ENCODE measurements at places on chromosomes 4 and X. TPM values are rescaled to one million over a fixed set of nuclear protein-coding genes. Genes with fewer than 3 reads are reported as not detected.

ARHGAP10 gene
- total RNA-seq: 19.7 TPM

NPY5R gene
- total RNA-seq: not detected

BMP15 gene
- total RNA-seq: not detected

RPA4 gene
- not detected for total RNA-seq

- no peaks in the 10 kb centered on the region for H3K4me1 ChIP-seq
- peaks cover 4% of the 10 kb centered on the region for H3K36me3 ChIP-seq
- no peaks in the 10 kb centered on the region for H3K27me3 ChIP-seq
- DNase-seq: no peak
These were observed 5.5 kb upstream of the TLR10 start for GRCh38 chr4:38788317-38788716.

DNA sequence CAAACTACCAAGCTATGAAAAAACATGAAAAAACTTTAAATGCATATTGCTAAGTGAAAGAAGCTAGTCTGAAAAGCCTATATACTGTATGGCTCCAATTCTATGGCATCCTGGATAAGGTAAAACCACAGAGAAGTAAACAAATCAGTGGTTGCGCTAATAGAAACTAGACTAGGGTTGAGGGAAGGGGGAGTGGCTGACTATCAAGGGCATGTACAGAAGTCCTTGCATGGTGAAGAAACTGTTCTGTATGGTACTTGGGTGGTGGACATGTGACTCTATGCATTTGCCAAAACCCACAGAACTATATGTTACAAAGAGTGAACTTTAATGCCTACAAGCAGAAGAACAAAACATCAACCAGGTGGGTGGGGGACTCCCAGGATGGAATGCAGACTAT is 96.8 kb downstream of the MTMR1 start:
- H3K4me1 ChIP-seq: no peaks in the 10 kb centered on the region
- DNase-seq: no peak
- no peak overlapping the region for H3K4me3 ChIP-seq
- H3K27ac ChIP-seq: no peak overlapping the region
- H3K36me3 ChIP-seq: peaks cover 5% of the 10 kb centered on the region

- H3K27me3 ChIP-seq: no peaks in the 10 kb centered on the region
- H3K4me3 ChIP-seq: no peak overlapping the region
- no peak overlapping the region for H3K27ac ChIP-seq
- no peaks in the 10 kb centered on the region for H3K4me1 ChIP-seq
These were observed 112.4 kb upstream of the EDA2R start for GRCh38 chrX:66751136-66751782.

DNA sequence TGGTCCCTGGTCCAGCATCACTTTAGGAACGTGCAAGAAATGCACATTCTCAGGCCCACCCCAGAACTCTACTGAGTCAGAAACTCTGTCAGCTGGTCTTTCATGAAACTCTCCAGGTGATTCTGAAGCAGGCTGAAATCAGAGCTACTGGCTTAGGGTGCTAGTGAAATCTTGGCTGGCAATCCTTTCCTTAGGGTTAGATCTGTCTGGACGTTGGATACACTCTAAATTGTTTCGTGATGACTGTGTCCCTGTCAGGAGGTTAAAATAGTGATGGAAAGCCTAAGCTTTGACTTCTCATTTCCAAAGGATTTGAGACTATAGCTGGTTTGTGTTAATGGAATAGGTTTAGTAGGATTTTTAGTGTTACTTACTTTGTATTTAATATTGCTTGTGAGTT is 99.1 kb downstream of the ARHGAP10 start:
- no peaks in the 10 kb centered on the region for H3K36me3 ChIP-seq
- no peak for DNase-seq
- H3K4me3 ChIP-seq: no peak overlapping the region
- H3K27me3 ChIP-seq: peaks cover 3% of the 10 kb centered on the region
- peaks cover 13% of the 10 kb centered on the region for H3K4me1 ChIP-seq

DNA sequence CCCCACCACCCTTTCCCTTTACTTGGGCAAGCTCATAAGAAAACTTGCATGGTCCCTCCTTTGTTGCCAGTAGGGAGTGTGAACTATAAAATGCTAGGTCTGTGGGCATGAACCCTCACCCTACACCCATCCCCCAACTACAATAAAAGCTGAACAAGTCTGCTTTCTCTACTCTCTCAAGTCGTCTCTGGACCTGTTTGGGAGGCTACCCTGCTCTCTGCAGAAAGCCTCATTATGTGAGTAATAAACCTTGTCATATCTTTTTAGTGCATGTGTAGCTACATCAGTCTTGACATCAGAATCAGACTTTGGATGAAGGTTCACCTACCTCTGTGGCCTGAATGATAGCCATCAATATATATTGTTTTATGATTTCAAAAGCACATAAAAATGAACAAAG is 155.4 kb upstream of the FAM241A start:
- no peaks in the 10 kb centered on the region for H3K36me3 ChIP-seq
- no peak overlapping the region for H3K27ac ChIP-seq
- DNase-seq: no peak
- no peak overlapping the region for H3K4me3 ChIP-seq
- H3K4me1 ChIP-seq: peaks cover 17% of the 10 kb centered on the region
- H3K27me3 ChIP-seq: no peaks in the 10 kb centered on the region

GRCh38 chrX:40474205-40474626 is 106.6 kb upstream of the ATP6AP2 start:
- no peaks in the 10 kb centered on the region for H3K36me3 ChIP-seq
- H3K4me3 ChIP-seq: no peak overlapping the region
- no peaks in the 10 kb centered on the region for H3K27me3 ChIP-seq
- H3K4me1 ChIP-seq: peaks cover 18% of the 10 kb centered on the region
- peak; percentile 77 for DNase-seq

DNA sequence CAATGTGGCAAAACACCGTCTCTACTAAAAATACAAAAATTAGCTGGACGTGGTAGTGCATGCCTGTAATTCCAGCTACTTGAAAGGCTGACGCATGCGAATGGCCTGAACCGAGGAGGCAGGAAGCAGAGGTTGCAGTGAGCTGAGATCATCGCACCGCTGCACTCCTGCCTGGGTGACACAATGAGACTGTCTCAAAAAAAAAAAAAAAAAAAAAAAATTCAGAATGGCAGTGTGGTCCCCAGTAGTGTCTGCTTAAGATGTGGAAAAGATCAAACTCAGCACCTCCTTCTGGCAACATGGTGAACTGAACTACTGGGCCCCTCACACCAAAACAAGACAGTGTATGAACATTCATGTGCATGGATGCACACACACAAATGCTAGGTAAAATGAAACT is 32.2 kb downstream of the SMS start:
- no peak overlapping the region for H3K27ac ChIP-seq
- no peaks in the 10 kb centered on the region for H3K36me3 ChIP-seq
- no peak for DNase-seq
- peaks cover 3% of the 10 kb centered on the region for H3K4me1 ChIP-seq

DNA sequence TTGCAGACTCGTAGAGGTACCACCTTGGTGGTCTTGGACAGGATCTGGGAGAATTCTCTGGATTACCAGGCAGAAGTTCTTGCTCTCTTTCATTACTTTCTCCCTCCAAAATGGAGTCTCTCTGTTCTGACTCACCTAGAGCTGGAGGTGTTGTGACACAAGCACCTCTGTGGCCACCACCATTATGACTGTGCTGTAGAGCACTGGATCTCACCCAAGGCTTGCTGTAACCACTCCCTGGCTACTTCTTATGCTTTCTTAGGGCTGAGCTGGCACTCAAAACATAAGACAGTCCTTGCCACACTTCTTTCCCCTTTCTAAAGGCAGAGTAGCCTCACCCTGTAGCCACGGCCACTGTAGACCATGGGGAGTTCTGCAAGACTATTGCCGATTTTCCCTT is 296.6 kb upstream of the DIPK2B start:
- peaks cover under 1% of the 10 kb centered on the region for H3K36me3 ChIP-seq
- H3K4me1 ChIP-seq: no peaks in the 10 kb centered on the region
- DNase-seq: no peak
- H3K4me3 ChIP-seq: no peak overlapping the region
- H3K27ac ChIP-seq: no peak overlapping the region

- no peak overlapping the region for H3K4me3 ChIP-seq
- H3K27me3 ChIP-seq: no peaks in the 10 kb centered on the region
- H3K36me3 ChIP-seq: no peaks in the 10 kb centered on the region
These were observed 1628.2 kb upstream of the IGFBP7 start for GRCh38 chr4:58738375-58738774.

GRCh38 chr4:116788723-116789122 is 296.7 kb downstream of the TRAM1L1 start:
- no peaks in the 10 kb centered on the region for H3K27me3 ChIP-seq
- DNase-seq: no peak
- H3K4me1 ChIP-seq: no peaks in the 10 kb centered on the region

DNA sequence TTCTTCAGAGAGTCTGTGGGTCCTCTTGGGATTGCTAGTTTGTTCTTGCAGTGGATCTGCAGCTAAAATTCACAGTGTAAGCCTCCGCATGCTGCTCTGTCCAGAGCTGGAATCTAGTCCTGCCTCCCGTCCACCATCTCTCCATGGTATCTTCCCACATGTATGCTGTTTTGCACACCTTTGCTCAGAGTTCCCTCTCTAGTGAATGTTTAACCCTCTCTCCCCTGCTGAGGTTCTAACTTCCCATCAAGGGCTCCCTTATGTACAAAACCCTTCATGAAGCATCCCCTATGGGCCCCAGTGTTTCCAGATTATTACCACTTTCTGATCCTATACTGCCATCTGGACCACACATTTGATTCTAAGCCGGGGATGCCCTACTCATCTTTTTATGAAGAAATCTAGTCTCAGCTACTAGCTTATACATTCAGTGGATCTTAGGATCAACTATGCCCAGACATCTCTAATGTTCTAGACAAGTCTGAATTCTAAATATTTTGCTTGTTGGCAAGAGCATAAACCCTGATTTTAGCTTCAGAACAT is 157.3 kb downstream of the CPEB2 start:
- peaks cover 2% of the 10 kb centered on the region for H3K27me3 ChIP-seq
- H3K36me3 ChIP-seq: no peaks in the 10 kb centered on the region
- no peak overlapping the region for H3K4me3 ChIP-seq
- H3K27ac ChIP-seq: no peak overlapping the region

All from glutamatergic neuron (in vitro differentiated cells).